Epithelial cell of proximal tubule (primary cell): ENCODE measurements at places on chromosomes 7 and 10.
A peak's percentile ranks its signal among the peaks of the same experiment; 100 is the strongest.

GRCh38 chr7:131897016-131897789 is 340.8 kb upstream of the PODXL start:
- no peak for DNase-seq

- DNase-seq = no peak
These were observed 6.4 kb upstream of the SPAG6 start for GRCh38 chr10:22338931-22339330.

DNA sequence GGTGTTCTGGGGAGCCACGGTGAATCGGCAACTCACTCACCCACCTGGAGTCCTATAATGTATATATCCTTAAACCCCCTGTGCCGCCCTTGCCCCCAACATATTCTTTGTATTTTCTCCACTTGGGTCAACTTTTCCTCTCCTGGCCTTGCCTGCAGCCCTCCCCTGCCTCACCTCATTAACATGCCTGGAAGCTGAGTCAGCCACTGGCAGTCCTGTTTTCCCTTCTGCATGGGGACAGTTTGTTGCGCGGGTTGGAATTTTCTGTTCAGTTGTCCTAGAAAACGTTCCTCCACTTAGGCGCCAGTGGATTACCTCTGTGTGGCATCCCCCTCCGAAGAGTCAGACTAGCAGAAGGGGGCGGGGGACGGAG is 97.4 kb downstream of the C10orf105 start:
- DNase-seq = peak; percentile 23

DNA sequence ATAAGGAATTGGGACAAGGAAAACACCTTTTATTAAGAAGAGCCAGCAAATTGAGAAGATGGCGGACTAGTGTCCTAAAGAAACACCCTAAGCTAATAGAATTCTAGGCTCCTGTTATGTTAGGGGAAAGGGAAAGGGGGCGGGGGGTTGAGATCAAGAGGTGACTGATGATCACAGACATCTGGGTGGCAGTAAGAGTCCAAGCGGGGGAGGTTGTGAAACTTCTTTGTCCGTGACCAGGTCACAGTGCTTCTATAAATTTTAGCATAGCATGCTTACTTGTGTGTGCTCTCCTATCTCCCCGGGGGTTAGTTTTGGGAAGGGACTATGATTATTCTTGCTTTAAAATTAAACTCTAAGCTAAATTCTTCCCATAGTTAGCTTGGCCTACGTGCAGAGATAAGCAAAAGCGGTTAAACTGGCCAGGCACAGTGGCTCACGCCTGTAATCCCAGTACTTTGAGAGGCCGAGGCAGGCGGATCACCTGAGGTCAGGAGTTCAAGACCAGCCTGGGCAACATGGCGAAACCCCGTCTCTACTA is 262.1 kb downstream of the SKIDA1 start:
- DNase-seq = no peak

DNA sequence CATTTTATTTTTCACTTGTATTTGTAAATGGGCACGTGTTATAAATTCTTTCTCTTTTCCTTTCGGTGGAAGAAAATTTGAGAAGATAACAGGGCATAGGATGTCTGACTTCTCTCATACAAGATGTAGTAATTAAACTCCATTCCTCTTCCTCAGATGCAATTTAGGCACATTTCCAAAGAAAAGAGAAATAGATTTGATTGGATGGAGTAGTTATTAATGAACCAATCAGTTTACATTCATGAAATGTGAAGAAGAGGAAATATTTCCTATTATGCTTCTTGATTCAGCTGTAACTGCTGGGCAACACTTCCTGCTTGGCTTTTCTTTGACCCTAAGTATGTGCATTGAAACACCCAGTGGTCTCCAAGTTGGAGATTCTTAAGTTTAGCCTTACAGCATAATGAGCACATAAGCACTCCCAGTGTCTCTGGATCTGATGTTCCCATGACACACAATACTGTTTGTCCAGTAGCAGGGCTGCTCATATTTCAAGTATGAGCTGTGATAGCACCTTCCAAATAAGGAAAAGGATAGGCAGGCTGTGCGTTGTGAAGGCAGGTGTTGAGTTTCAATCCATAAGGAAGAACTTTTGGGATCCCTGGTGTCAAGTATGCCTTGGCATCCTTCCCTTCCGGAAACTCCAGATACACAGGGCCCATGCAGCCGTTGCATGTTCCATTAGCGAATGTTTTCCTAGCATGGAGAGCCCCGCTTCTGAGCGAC is 33.4 kb upstream of the COBL start:
- no peak for DNase-seq

DNA sequence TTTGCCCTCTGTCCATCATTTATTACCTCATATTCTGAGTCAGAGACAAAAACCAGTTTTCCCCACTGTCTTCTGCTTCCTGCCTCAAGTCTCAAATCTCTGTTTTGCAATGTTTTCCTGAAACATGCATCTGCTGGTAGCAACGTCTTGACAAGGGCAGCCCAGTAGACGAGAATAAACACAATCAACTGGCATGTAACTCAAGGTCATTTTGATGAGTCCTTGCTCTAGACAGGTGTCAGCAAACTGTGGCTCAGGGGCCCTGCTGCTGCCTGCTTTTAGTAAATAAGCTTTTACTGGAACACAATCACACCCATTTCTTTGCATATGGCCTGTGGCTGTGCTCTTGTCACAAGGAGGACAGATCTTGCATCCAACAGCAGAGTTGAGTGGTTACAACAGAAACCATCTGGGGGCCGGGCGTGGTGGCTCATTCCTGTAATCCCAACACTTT is 59.8 kb downstream of the ITIH5 start:
- no peak for DNase-seq

DNA sequence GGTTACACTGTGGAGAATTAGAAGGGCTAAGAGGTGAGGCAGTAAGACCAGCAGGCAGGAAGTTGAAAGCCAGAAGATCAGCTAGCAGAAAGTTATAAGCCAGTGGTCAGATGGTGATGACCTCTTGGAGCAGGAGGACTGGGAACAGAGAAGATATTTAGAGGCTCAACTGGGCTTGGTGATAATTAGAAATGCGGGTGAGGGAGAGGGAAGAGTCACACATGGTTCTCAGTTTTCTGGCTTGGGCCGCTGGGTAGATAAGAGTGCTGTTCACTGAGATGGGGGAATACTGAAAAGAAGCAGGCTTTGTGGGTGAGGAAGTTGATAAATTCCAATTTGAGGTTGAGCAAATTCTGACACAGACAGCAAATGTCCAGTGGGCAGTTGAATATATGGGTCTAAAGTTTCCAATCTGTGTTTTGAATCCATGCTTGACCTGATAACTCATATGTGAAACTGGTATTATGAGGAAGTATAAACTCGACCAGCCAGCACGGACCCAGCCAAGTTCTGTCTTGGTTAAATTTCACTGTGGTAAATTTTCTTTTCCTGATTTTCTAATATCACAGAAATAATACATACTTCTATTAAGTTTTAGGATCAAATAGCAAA is 22.7 kb downstream of the LSMEM1 start:
- no peak for DNase-seq

GRCh38 chr7:112981966-112982365 is 104.7 kb downstream of the GPR85 start:
- DNase-seq = no peak

DNA sequence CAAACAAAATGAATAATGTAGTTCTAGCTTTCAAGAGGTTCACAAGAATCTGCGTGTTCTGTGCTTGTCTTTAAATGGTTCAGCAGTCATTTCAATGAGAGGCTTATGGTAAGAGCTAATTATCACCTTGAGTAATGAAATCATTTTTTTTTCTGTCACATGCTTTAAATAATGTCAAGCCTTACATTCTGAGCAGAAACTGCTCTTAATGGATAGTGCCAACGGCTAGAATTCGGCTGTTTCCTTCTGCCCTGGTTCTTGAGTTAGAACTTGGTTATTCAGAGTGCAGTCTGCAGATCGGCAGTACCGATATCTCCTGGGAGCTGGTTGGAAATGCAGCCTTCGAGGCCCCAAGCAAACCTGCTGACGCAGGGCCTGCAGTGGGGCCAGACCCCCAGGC is 316.2 kb downstream of the CAMK1D start:
- DNase-seq = no peak

DNA sequence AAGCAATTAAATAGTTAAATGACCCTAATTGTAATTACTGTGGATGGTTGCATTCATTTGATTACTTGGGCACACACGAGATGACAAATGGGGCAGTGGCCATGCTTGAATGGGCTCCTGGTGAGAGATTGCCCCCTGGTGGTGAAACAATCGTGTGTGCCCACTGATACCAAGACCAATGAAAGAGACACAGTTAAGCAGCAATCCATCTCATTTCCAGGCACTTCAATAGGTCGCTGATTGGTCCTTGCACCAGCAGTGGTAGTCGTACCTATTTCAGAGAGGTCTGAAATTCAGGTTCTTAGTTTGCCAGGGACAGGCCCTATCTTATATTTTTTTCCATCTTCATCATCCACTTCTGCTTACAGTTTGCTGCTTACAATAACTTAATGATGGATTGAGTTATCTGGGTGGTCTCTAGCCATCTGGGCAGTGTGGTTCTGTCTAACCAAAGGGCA is 8.3 kb downstream of the PCBD1 start:
- DNase-seq = peak; percentile 33

- no peak for DNase-seq
These were observed 32.2 kb downstream of the FOXL3 start for GRCh38 chr7:322111-322671.

DNA sequence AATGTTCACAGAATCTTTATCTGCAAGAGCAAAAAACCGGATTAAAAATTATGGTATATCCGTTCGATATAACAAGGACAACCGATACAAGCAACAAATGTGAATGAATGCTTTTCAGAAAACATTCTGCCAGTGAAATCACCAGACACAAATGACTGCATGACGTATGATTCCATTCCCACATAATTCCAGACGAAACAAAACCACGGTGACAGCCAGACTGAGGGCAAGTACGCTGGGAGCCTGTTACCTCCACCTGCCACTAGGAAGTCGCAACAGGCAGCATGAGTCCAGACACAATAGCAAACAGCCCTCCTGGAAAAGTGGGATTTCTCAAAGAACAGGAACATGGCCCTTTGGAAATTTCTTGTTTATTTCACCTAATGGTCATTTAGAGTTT is 41.7 kb downstream of the MAD1L1 start:
- no peak for DNase-seq

DNA sequence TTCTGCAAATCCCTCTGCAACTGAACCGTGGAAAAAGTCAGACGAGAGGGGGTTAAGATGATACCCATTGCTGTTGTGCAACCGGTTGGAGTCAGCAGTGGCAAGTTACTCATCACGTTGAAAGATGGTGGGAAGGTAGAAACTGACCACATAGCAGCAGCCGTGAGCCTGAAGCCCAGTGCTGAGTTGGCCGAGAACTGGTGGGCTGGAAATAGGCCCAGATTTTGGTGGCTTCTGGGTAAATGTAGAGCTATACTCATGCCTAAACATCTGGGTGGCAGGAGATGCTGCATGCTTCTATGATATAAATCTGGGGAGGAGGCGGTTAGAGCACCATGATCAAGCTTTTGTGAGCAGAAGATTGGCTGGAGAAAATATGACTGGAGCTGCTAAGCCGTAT is 78.6 kb downstream of the ARL5B start:
- DNase-seq = no peak

DNA sequence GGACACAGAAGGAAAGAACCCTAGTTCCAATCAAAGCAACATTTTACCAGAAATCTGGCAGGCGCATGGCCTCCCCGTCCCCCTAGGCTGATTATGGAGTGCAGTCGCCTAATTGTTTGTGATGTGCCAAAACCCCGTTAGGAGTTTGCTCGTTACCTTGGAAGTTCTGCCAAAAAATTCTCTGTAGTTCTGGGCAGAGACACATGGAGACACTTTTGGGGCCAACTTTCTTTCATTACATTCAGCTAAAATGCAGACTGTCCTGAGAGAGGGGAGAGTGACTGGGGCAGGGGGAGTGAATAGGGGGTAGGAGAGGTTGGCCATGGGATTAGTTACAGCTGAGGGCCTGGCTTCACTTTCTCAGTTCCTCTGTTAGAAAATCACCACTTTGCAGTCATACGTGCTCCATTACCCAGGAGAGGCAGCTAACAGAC is 158.0 kb upstream of the NPVF start:
- DNase-seq = no peak

DNA sequence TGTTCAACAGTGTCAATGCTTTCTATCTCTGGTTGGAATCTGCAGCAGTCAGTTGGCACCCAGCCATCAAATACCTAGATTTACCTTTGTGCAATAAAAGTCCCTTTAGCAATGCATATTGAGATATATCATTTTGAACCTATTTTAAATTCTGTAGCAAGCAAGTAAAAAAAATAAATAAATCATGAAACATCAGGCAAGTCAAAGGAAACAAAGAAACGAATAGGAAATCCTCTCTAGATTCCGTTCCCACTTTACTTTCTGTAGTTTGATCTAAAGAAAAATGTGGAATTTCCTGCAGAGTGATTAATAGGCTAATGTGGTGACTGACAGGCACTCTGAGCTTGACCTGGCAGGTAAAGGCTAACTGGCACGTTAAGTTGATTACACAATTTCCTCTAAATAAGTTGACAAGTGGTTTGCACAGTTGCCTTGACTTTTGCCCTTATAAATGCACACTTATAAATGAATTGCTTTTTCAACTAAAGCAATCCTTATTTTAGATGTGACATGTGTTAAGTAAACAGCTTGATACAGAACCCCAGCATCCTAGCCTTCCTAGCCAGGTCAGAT is 208.1 kb upstream of the TCF7L2 start:
- no peak for DNase-seq

DNA sequence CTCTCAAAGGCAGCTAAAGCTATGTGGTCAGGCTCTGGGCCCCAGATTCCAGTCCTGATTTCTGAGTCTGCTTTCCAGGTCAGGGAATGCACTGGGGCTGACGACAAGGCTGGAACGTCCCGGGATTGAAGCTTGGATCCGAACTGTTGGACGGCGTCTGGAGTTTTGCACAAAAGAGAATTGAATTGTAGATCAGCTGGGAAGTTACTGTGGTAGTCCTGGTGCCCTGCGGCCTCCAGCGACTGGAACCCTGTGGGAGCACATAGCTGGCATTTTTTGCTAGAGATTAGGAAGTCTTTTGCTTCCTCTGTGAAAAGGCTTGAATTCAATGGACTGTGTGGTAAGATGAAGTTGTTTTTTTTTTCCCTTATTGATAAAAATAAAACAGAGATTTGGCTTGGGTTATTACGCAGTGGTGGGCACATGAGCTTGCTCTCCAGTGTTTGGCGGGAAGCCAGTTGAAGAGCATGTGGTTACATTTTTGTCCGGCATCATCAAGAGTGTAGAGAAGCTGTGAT is at the start of gene HK1:
TSS of gene HK1 (plus strand) at position 51 of the 518 bp plus-strand sequence.
- no peak for DNase-seq

GRCh38 chr7:50477640-50478039 is 27.5 kb upstream of the FIGNL1 start:
- DNase-seq = no peak

GRCh38 chr10:82621680-82622079 is 746.7 kb downstream of the NRG3 start:
- no peak for DNase-seq

GRCh38 chr7:66905689-66906088 is 15.3 kb upstream of the TMEM248 start:
- DNase-seq = no peak
